IPS DF 6.9 (cell line): ENCODE measurements at places on chromosomes 7 and 10.
A peak's percentile ranks its signal among the peaks of the same experiment; 100 is the strongest.

GRCh38 chr7:41328131-41328530 lies 374.8 kb downstream of the INHBA start:
- no peaks in the 10 kb centered on the region for H3K4me1 ChIP-seq
- no peaks in the 10 kb centered on the region for H3K36me3 ChIP-seq
- no peak overlapping the region for H3K4me3 ChIP-seq
- no peak overlapping the region for H3K27ac ChIP-seq
- no peaks in the 10 kb centered on the region for H3K27me3 ChIP-seq

DNA sequence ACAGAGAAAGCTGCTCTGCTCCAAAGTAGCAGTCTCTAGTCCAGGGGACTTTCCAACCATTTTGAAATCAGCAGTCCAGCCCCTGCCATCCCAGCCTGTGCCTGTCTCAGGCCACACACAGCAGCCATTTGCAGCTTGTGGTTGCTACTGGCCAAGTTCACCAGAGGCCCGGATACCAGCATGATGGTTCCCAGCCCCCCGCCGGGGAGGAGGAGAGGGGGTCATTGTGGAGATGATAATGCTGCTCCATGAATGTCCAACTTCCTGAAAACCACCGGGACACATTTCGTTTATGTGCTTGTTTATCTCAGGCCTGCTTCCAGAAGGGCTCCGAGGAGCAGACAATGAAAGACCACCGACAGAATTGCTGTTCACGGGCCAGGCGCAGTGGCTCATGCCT lies 160.0 kb downstream of the UBE2H start:
- H3K27ac ChIP-seq, result no peak overlapping the region
- peaks cover 16% of the 10 kb centered on the region for H3K27me3 ChIP-seq
- H3K4me3 ChIP-seq, result no peak overlapping the region
- H3K4me1 ChIP-seq, result peaks cover 2% of the 10 kb centered on the region; the same call in 1 of the 2 replicates
- no peak for DNase-seq

GRCh38 chr10:70597856-70598815 lies 4.4 kb downstream of the PRF1 start:
- no peak overlapping the region for H3K27ac ChIP-seq
- no peaks in the 10 kb centered on the region for H3K36me3 ChIP-seq

GRCh38 chr10:102327002-102327401 lies 68.5 kb upstream of the NFKB2 start:
- no peak for DNase-seq
- no peak overlapping the region for H3K4me3 ChIP-seq
- no peaks in the 10 kb centered on the region for H3K4me1 ChIP-seq
- H3K36me3 ChIP-seq, result no peaks in the 10 kb centered on the region
- H3K27ac ChIP-seq, result no peak overlapping the region
- H3K27me3 ChIP-seq, result no peaks in the 10 kb centered on the region

DNA sequence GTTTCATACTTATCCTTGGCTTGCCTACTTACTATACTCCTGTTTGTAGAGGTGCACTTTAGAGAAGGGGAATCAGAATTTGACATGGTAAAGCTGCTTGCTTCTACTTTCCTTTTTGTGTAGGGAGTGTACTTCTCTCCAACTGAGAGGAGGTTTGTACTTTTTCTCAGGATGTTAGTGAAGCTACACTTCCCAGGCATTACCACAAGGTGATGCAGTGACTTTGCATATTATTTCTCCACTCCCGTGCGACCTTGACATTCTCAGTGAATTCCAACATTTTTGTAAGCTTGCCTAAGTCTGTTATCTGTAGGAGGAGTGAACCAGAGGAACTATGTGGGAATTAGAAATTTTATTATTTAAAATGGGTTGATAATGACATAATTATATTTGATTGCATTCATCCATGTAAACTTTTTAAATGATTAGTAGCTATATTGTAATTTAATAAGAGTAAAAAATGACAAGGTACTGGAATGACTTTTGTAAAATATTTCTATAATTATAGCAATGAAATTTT lies 5.2 kb downstream of the TAX1BP1 start:
- H3K4me3 ChIP-seq, result no peak overlapping the region
- H3K27me3 ChIP-seq, result no peaks in the 10 kb centered on the region
- H3K36me3 ChIP-seq, result no peaks in the 10 kb centered on the region
- DNase-seq, result peak; percentile 18

DNA sequence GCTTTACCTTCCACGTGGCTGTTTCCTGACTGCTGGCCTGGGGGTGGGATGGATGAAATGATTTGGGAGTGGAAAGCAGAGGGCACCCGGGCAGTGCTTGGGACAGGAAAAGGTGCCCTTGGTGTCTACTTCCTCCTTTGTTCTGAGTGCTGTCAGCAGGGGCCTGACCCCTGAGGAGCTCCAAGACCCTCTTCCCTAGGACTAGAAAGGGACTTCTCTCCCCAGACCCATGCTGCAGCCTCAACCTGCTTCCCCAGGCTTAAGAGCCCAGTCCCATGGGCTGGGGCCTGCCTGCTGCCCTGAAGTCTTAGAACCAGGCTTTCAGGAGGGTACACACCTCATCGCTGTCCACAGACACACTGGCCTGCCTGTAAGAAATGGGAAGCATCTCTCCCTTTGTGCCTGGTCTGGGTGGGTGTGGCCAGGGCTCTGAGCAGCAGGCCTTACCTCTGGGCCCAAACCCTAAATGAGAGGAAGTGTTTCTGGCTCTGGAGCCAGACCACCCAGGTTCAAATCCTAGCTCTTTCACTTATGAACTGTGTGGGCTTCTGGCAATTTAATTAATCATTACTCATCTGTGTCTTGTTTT lies 12.9 kb downstream of the CDH23 start:
- DNase-seq, result no peak
- H3K4me1 ChIP-seq, result no peaks in the 10 kb centered on the region; the same call in 1 of the 2 replicates
- H3K36me3 ChIP-seq, result no peaks in the 10 kb centered on the region
- H3K27me3 ChIP-seq, result no peaks in the 10 kb centered on the region
- no peak overlapping the region for H3K4me3 ChIP-seq

- H3K27me3 ChIP-seq, result no peaks in the 10 kb centered on the region
- no peaks in the 10 kb centered on the region for H3K36me3 ChIP-seq
- H3K4me3 ChIP-seq, result no peak overlapping the region
- DNase-seq, result no peak
- H3K4me1 ChIP-seq, result no peaks in the 10 kb centered on the region
- no peak overlapping the region for H3K27ac ChIP-seq
These were observed 123.7 kb upstream of the ADAM12 start for GRCh38 chr10:126511917-126512479.

DNA sequence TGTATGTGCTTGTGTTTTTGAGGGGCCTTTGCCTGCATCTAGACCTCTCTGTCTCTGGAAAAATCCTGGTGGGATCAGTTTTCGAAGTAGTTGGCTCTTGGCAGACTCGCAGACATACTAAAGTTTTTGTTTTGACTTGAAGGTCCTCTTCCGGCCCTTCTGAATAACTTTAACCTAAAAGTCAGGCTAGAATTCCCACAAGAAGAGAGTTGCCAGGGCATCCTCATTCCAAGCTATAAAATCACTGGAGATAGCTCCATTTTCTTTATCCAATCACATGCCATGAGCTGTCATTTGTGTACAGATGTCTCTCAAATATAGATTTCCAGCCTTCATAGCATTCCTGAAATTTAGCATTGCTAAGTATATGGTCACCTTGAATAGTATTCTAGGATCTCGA lies 967.8 kb downstream of the LRMDA start:
- no peak overlapping the region for H3K4me3 ChIP-seq
- H3K27ac ChIP-seq, result no peak overlapping the region
- H3K4me1 ChIP-seq, result peaks cover 1% of the 10 kb centered on the region
- no peak for DNase-seq

DNA sequence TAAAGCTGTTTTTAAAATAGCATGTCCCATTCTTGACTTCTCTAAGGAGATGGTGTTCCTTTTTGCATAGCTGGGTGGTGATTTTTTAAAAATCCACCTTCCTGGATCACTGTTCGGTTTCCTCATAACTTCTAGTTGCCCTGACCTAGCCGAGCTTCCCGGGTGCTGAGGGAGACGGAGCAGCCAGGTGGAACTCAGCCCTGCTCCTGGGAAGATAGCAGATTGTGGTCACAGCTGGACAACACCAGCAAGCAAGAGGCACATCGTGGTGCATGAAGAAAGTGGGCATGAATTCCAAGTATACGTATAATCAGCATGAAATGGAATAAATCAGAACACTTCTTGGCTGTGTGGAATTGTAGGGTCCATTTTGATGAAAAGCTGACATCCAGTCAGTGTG lies 73.5 kb upstream of the RSU1 start:
- no peak overlapping the region for H3K4me3 ChIP-seq
- no peaks in the 10 kb centered on the region for H3K27me3 ChIP-seq
- DNase-seq, result no peak
- H3K4me1 ChIP-seq, result no peaks in the 10 kb centered on the region

GRCh38 chr7:139034336-139034735 lies 1.5 kb downstream of the ZC3HAV1L start:
- no peak overlapping the region for H3K27ac ChIP-seq
- no peaks in the 10 kb centered on the region for H3K4me1 ChIP-seq
- H3K36me3 ChIP-seq, result no peaks in the 10 kb centered on the region
- H3K27me3 ChIP-seq, result no peaks in the 10 kb centered on the region

DNA sequence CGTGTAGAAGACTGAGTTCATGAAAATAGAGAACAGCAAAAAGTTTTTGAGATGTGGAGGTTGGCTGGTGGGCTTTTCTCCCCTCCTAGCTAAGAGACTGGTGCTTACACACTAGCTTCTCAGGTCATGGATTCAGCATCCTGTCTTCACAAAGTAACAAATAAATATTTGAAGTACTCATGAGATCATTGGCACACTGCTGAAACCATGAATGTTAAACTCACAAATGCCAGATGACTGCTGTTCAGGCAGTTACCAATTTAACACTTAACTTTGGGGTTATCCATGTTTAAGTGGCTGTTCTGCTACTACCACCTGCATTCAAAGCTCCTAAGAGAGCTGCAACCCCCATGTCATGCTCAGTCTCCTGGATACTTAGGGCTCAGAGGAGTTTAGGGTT lies 119.0 kb upstream of the BET1 start:
- no peaks in the 10 kb centered on the region for H3K36me3 ChIP-seq
- no peak for DNase-seq
- H3K4me1 ChIP-seq, result no peaks in the 10 kb centered on the region
- no peaks in the 10 kb centered on the region for H3K27me3 ChIP-seq

DNA sequence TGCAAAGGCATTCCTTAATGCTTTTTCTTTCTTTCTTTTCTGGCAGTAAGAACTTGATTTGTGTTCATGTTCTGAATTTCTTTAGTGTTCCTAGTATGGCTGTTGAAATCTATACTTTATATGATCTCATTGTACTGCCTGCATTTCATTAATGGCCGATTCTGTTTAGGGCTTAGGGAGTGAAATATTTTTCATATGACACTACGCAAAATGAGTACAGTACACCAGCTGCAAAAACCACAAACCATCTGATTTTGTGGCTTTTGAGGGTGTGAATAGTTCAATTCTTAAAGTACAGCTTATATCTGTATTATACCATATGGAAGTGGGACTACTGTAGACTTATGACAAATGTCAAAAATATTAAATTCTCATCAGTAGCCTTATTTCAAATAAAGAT lies 69.1 kb upstream of the FOXP2 start:
- no peaks in the 10 kb centered on the region for H3K27me3 ChIP-seq
- no peaks in the 10 kb centered on the region for H3K36me3 ChIP-seq
- no peak overlapping the region for H3K4me3 ChIP-seq
- H3K27ac ChIP-seq, result no peak overlapping the region
- no peak for DNase-seq

GRCh38 chr7:20488850-20489249 lies 126.6 kb upstream of the ABCB5 start:
- DNase-seq, result no peak
- H3K4me3 ChIP-seq, result no peak overlapping the region
- H3K36me3 ChIP-seq, result no peaks in the 10 kb centered on the region; the same call in 1 of the 2 replicates
- H3K4me1 ChIP-seq, result no peaks in the 10 kb centered on the region
- no peaks in the 10 kb centered on the region for H3K27me3 ChIP-seq
